ENCODE measurements at places on chromosomes 6 and 20. TPM values are rescaled to one million over a fixed set of nuclear protein-coding genes. Genes with fewer than 3 reads are reported as not detected.

TUBB2B gene
- 1.7 TPM for total RNA-seq

CD83 gene
- total RNA-seq = 60.4 TPM

COX7A2 gene
- total RNA-seq = 221 TPM

MATN4 gene
- total RNA-seq = not detected

OR12D3 gene
- not detected for total RNA-seq

TENT5A gene
- total RNA-seq = 7.7 TPM

CCM2L gene
- not detected for total RNA-seq

ESR1 gene
- 1.6 TPM for total RNA-seq
